ENCODE measurements at places on chromosomes 16 and 17. TPM values are rescaled to one million over a fixed set of nuclear protein-coding genes. Genes with fewer than 3 reads are reported as not detected.

GRCh38 chr17:71084219-71084618, 914.9 kb downstream of the KCNJ2 start:
- peak; percentile 69 for DNase-seq

CDH16 gene
- not detected for total RNA-seq

- no peak for DNase-seq
These were observed 1179.5 kb upstream of the GOT2 start for GRCh38 chr16:59913666-59914065.

GRCh38 chr16:17194190-17194780, 276.5 kb downstream of the XYLT1 start:
- DNase-seq = peak; percentile 24

TLCD3A gene
- 26.0 TPM for total RNA-seq

Measured in HCT116 (cell line).